NCI-H345 (cell line): ENCODE measurements at places on chromosomes 5 and 9.

DNA sequence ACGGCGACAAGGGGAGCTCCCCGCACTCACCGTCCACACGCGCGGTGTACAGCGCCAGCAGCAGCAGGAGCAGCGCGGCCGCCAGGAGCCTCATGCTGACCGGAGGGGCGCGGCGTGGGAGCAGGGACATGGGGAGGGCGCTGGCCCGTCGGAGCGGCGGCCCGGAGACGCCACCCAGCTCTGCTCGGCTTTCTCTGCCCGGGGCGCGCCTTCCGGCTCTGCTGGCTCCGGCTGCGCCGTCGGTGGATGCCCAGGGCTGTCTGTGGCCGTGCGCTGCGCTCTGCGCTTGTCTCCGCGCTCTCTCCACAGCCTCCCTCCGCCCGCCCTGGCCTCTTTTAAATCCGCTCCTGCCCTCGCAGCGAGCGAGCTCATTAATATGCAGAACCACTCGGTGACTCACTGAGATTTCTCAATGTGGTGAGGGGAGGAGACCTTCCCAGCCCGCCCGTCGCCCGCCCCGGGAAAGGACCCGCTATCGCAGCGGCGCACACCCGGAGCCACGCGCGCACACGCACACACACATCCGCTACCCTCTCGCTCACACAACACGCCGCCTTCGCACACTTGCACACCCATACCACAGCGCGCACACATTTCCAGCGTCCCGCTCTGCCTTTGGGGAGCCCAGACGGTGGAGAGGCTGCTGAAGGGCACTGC is at the start of gene CXCL14:
TSS of gene CXCL14 (minus strand) at position 307 of the 657 bp plus-strand sequence. CDS start at position 94, 213 bp downstream.
- DNase-seq = peak; percentile 41

DNA sequence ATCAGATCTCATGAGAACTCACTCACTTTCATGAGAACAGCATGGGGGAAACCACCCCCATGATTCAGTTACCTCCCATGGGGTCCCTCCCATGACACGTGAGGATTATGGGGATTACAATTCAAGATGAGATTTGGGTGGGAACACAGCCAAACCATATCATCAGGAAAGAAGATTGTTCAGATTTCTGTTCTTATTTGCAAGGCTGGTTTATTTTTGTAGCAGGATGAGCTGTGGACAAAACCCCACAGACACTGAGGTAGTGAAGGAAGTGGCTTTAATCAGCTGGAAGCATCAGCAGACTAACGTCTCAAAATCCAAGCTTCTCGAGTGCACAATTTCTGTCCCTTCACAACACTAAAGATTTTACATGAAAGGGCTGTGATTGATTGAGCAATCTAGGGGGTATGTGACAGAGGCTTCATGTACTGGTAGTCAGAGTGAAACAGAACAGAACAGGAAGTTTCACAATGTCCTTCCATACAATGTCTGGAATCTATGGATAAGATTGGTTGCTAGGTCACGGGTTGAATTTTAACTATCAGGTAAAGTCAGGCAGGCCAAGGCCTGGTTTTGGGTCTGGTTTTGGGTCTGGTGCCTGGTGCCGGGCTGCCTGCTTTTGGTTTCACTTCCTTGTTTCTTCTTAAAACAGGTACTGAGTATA is 91.3 kb upstream of the ZNF366 start:
- no peak for DNase-seq

- no peak for DNase-seq
These were observed 4.2 kb downstream of the NINJ1 start for GRCh38 chr9:93129691-93130500.

GRCh38 chr5:68086857-68087256 is 128.7 kb upstream of the PIK3R1 start:
- DNase-seq = no peak

GRCh38 chr5:127184851-127185250 is 105.7 kb upstream of the MEGF10 start:
- DNase-seq = no peak

- peak; percentile 61 for DNase-seq
These were observed 12.7 kb downstream of the KCTD16 start for GRCh38 chr5:144183254-144183889.

- peak; percentile 35 for DNase-seq
These were observed 54.9 kb downstream of the COL15A1 start for GRCh38 chr9:98998441-98999151.

- peak; percentile 0 for DNase-seq
These were observed 72.6 kb downstream of the SMARCA2 start for GRCh38 chr9:2087500-2088313.

- DNase-seq = no peak
These were observed 85.9 kb upstream of the FAM120A start for GRCh38 chr9:93365427-93366118.

GRCh38 chr9:127083138-127083980 is 39.1 kb downstream of the ANGPTL2 start:
- DNase-seq = no peak

DNA sequence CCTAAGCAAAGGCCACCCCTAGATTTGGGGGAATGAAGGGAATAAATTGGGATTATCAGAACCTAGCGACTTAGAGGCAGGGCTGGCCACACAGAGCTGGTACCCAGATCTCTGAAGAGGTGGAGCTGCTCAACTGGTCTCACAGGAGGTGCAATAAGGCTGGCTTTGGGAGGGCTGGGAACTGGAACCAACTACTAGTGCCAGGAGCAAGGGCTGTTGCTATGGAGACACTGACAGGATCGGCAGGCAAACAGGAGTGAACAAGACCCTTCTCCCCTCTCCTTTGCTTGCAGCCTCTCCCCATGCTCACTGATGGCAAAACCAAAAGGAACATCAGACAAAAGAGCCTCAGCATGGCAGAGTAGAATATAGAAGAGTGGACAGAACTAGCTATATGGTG is 17.0 kb upstream of the WHRN start:
- no peak for DNase-seq

DNA sequence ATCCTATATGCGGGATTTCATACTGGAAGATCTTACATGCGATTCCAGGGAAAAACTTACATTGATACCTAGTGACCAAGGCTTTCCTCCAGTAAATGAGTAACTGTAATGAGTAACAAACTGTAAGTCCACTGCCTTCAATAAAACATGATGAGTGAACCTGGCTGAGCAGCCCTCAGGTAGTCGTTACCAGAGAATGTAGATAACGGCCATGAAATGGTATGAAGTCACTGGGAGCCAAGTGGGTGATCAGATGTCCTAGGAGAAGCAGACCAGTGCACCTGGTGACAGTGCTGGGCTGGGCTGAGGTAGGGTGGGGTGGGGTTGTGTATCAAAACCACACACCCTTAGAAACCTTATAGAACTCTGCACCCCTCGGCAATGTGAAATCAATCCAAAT is 203.6 kb downstream of the ALDH1A1 start:
- DNase-seq = no peak

GRCh38 chr5:162824360-162824759 is 613.0 kb upstream of the CCNG1 start:
- DNase-seq = no peak

DNA sequence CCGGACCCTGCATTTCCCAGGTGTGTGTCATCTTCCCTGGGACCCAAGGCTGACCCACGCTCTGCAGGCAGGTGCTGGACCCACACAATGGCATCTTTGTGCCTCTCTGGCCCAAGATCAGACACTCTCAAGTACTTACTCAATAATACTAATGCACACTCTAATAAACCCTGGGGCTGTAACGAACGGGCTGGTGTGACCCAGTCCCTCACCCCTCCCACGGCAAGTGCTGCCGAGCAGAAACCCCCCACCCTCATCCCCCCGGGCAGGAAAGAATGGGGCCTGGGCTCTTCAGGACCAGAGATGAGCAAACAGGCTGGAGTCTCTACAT is 1.1 kb upstream of the OBP2B start:
- no peak for DNase-seq

GRCh38 chr5:172901788-172902496 is 57.3 kb upstream of the RPL26L1 start:
- DNase-seq = no peak

GRCh38 chr9:134783699-134784039 is 96.9 kb upstream of the FCN2 start:
- no peak for DNase-seq

DNA sequence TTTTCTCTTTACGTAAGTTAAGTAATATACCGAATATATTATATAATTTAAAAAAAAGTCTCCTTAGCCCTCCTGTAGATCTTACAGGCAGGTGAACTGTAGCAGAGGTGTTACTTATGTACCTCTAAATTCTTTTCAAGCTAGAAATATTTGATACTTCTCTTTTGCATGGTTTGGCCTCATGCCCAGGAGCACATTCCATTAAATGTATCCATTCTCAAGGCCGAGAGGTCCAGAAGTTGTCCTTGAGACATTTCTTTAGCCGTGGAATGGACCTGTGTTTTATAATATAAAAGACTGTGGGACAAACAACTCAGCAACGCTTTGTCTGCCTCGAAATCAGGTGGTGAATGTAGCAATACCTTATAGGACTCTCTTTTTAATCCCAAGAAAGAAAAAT is 184.5 kb downstream of the TRIO start:
- no peak for DNase-seq

DNA sequence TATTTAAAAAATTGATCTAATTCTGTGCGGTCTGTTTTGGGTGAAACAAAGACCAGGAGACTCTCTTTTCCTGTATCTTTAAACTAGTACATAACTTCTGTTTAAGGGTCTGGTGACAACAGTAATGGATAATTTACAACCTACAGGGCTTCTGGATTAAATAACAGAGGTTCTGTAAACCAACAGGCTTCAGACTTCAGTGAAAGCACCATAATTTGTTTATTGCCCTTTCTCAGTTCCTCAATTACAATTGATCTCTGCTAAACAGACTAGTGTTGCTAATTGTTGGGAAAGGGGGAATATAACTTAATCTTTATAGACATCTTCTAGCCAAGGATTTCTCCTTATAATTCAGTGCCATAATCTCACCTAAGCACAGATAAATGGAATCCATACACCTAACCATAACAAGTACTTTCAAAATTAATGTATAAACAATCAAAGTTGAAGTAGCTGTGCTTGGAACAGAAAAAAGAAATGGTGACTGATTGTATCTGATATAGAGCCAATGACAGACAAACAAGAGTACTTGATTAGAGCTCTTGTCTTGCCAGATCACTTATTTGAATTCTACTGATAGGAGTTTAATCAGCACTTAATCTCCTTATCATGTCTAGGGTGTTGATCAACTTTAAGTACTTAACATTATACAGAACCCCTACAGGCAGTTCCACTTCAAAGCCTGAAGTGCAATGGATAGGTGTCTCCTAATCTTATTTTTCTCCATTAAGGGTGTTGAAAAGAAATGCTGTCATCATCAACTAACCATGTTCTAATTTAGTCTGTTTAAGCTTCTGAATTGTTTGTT is 536.0 kb downstream of the NR2F1-AS1 start:
- no peak for DNase-seq

GRCh38 chr5:102139029-102139428 is 157.1 kb downstream of the SLCO4C1 start:
- no peak for DNase-seq

DNA sequence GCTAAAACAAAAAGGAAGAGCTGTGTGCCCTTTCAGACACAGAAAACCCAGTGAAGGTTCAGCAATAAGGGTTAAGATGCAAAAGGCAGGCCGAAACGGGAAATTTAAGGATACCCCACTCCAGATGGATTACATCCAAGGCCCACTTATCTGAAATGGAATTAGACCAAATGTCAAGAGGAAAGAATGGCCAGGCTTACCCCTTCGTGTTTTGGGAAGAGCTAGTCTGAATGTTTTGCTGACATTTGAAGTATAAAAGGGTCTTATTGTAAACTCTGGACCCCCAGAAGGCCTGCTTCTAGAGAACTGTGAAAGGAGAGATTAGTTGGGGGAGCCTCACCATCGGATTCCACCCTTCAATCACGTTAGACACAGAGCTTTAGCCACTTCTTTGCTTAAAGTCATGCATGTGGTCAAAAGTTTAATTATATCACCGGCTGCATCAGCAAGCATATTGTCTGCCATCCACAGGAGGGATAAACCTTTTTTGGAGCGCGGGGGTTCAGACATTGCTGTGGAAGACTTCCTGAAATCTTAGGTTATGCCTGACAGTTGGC is 93.3 kb downstream of the EFNA5 start:
- DNase-seq = no peak

DNA sequence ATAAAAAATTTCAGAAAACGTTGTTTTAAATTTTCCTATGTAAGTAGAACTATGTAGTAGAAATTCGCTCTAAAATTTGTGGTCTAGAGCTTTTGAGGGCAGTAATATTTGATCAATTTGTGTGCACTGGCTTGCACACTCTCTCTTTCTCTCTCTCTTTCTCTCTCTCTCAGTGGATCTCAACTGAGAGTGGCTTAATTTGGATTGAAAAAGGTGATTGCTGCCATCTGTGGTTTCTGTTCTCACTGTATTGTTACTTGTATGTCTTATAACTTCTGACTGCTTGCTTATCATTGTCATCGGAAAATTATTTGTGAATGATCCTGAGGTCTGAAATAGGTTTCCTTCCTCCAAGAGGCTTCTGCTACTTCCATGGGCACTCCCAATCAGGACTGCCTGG is 368.2 kb downstream of the KCTD16 start:
- no peak for DNase-seq

- DNase-seq = no peak
These were observed 16.8 kb downstream of the CENPK start for GRCh38 chr5:65546141-65546540.

GRCh38 chr5:96835791-96836191 is 28.0 kb upstream of the ERAP1 start:
- no peak for DNase-seq

DNA sequence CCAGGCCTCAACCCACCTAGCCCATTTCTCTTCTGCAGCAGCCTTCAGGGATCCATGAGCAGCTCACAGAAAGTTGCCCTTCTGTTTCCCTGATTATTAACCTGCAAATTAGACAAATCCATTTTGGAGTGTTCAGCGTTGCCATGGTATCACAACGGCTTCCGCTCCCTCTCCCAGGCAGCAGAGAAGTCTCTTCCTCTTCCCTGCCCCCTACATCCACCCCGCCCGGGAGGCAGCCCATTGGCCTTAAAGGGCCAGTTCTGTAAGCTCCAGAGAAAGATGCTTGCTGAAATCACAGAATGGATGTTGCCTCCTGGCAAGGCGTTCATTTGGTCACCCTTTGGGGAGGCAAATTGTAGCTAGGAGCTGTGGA is 47.7 kb upstream of the BOD1 start:
- DNase-seq = no peak

DNA sequence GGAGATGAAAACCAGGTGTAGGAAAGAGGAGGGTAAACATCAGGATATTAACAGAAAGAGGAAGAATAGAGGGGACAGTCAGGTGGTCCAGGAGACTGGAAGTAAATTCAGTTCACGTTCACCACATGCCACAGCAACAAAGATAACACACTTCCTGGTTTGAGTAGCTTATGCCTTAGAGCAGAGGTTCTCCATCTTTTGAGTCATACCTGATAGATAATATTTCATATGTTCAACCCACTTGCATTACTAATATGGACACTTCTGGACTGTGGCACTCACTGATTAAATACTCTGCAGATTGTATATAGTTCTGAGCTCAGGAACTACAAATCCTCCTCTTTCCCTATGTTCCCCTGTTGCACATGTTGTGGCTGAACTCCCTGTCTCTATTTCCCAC is 179.9 kb upstream of the NR3C1 start:
- DNase-seq = no peak

DNA sequence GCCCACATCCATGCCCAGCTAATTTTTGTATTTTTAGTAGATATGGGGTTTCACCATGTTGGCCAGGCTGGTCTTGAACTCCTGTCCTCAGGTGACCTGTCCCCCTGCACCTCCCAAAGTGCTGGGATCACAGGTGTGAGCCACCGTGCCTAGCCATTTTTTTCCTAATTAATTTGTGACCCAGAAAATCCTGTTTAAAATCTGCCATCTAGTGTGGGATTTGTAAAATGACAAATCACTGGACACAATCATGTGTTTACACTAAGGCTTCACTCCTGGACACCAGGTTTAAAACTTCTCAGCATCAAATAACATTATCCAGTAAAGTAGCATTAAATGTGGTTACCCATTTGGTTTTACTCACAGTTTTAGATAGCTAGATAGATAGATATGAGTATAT is 18.6 kb upstream of the KDM4C start:
- DNase-seq = no peak
